Fibroblast of mammary gland (primary cell): ENCODE measurements at places on chromosomes 4 and X.

- DNase-seq, result no peak
Measured at GRCh38 chr4:67292045-67292444, 253.3 kb downstream of the CENPC start.

DNA sequence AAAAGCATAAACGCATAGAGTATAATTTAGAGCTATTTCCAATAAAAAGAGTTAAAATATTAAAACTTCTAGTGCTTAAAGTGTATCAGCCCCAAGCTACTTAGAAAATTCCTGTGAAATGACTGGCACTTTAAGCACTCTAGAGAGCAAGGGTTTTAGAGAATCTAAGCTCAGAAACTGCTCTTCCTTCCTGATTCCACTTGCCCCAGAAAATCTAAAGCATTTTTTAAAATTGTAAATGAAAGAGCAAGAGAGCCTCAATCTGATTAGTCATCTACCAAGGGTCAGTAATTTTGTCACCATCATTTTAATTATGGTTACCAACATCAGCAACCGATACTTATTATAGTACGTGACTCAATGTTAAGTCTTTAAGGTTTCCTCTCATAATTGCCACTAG lies 25.0 kb downstream of the CTPS2 start:
- no peak for DNase-seq

DNA sequence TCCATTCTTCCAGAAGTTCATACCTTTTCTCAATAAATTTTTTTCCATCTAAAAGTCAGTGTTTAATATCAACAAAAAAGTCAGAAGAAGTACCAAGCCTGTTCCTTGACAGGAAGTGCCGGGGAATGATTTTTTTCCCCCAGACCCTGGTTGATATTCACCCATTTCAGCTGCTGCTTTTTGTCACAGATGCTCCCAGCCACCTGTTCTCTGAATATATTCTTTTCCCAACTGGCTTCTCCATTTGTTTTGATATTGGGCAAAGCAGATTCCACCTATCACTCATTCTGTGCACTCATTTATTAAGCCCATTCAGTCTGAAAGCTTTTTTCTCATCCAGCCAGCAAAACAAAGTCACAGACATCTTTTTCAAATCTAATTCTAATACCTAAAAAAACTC lies 139.9 kb downstream of the FRMPD4 start:
- no peak for DNase-seq

DNA sequence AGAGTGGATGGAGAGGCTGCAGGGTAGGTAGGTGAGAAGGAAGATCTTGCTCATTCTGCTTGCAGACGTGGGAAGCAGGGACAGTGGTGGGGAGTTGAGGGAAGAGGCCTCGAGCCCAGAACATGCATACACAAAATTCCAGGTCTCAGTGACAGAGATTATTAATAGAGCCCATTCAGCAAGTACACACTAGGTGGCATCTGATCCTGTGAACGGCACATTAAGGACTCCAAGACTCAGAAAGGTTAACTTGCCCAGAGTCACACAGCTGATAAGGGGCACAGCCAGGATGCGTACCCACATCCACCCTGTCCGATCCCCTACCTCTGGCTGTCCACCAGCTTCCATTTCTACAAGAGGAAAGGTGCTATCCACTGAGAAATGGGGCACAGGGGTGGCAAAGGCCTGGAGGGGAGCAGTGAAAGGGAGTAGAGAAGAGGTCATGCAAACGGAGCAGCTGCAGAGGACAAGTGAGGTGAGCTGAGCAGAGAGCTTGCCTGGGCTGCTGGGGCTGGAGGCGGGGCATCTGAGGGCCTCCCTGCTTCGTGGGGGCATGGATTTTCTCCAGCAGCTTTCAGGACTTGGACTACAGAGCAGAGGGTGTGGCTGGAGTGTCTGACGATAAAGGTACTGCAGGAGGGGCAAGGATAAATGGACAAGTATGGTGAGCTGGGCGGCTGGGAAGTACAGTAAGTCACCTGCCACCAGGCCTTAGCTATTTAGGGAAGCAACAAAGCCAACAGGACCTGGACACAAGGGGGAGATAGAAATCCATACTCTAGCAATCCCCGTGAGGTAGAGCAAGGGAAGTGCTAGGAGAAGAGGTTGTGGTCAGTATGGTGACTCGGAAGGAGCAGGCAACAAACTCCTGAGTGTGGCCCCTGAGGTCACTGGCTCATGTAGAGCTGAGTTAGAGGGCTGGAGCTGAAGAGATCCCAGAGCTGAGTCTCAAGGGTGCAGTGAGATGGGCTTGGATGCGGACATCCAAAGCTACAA lies 11.2 kb downstream of the IDS start:
- peak; percentile 38 for DNase-seq

GRCh38 chr4:186669159-186669731 lies 54.4 kb downstream of the FAT1 start:
- peak; percentile 72 for DNase-seq

GRCh38 chr4:153904011-153904410 lies 115.1 kb upstream of the SFRP2 start:
- no peak for DNase-seq

DNA sequence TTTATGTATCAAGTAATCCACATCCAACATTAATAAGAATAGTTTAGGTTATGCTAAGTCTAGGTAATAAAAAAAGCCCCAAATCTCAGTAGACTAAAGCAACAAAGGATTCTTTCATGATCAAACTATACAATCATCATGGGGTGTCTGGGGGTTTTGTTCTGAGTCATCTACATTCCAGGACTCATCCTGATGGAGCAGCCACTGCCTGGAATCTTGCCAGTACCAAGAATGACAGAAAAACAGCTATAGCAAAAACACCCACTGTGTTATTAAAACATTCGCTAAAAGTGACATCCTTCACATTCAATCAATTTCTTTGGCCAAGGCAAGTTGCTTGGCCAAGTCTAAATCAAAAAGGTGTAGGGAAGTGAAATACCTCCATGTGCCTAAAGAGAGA lies 3.9 kb upstream of the ARHGEF38 start:
- DNase-seq, result peak; percentile 21

DNA sequence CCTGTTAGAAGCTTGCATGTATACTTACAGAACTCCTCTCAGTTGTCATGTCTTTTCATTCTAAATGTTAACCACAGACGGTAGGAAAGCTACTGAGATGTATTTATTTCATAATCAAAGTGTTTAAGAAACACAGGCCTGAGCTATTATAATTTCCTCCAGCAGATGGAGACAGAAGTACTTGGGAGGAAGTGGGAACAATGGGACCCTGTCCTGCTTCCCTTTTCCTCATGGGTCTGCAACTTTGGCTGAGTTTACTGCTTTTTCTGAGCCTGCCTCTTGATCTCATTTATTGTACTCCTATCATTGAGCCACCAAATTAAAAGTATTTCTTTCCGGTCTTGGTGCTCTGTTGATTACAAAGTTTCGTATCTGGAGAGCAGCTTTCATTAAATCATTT lies 67.7 kb upstream of the SPANXN2 start:
- peak; percentile 46 for DNase-seq

DNA sequence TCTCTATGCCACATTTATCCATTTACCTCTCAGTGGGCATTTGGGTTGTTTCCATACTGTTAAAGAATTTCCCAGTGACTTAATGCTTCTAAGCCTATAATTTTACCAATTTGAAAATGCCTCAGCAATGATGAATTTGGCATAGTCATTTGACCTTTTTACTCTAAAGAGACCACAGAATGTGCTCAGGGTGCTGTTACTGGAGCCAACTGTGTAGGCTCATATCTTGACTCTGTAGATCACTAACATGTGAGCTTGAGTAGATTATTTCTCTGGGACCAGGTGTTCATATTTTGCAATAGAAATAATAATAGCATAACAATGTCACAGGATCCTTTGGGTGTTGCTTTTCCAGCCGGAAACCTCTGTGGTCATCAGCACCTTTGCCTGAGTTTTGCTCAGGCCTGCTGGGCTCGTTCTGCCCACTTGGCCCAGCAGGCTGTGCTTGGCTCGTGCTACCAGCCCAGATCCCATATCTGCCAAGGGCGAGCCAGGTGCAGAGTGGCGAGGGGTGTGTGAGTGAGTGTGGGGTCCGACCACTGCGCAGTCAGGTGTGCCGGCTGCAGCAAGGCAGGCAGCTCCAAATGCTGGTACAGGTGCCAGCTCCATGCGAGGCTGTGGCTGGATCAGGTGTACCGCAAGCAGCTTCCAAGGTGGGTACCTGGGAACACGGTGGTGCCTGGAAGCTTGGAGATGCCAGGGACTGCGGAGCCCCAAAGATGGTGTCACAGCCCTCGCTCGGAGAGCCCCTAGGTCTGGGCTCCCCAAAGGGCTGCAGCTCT lies 70.6 kb upstream of the ANK2 start:
- peak; percentile 76 for DNase-seq

- DNase-seq, result peak; percentile 43
Measured at GRCh38 chr4:112523008-112523721, 7.2 kb upstream of the NEUROG2 start.

DNA sequence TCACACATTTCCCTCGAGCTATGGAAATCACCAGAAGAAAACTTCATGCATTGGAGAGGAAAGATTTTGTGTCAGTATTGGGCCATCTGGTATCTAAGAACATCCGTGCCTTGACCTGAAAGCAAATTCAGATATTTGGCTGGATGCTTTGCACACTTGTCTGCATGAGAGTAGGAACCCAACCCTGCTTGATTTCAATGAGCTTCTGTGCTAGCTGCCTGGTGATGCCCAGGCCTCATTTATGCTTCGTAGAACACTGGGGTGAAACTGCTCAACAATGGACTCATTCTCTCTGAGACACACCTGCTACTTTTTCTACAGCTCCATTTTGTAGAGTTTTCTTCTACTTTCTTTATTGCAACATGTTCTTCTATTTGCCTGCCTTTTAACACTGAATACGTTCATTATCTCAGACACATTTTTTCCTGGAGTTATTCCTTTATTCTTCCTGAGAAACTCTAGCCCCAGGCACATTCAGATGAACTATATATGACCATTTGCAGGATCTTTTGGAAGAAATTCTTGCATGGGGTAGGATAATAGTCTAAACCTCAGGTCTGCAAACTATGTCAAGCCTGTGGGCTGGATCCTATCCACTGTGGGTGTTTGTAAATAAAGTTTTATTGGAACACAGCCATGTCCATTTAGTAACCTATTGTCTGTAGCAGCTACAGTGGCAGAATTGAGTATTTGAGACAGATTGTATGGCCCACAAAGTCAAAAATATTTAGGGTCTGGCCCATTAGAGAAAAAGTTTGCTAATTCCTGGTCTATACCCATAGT lies 83.8 kb upstream of the CLCN4 start:
- no peak for DNase-seq

- DNase-seq, result peak; percentile 97
Measured at GRCh38 chr4:8274765-8275547, 5.4 kb downstream of the HTRA3 start.

DNA sequence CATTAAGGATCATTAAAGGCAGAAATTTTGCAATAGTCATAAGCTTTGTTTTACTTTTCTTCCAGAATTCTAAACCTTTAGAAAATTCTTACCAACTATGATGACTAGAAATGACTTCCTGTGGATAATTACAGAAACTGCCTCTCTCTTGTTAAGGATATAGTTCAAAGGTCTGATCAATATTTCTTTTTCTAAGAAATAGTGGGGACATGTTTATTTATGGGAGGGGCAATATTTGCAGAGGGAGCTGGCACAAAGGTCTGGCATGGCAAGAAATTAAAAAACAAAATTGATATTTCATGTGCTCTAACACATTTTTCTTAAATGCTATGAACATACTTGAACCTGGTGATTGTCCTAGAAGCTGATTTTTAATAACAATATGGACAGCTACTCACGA lies 448.9 kb downstream of the KCTD8 start:
- no peak for DNase-seq

DNA sequence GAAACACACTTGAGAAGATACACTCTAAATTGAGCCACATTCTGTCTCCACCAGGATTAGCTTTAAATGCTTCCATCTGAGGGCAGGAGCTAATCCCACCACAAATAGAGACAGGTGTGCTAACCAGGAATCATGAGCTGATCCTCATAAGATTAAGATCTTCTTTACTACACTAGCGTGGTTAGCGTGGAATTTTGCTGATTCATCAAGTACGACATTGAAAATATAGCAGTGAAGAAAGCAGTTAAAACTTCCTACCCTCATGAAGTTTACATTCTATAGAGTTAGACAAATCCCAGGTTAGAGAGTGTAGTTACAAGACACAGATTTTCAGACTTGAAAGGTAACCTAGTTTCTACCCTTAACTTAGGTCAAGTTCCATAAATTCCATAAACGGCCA lies 5.3 kb upstream of the APELA start:
- no peak for DNase-seq

- no peak for DNase-seq
Measured at GRCh38 chr4:107579099-107579498, 140.9 kb downstream of the PAPSS1 start.

DNA sequence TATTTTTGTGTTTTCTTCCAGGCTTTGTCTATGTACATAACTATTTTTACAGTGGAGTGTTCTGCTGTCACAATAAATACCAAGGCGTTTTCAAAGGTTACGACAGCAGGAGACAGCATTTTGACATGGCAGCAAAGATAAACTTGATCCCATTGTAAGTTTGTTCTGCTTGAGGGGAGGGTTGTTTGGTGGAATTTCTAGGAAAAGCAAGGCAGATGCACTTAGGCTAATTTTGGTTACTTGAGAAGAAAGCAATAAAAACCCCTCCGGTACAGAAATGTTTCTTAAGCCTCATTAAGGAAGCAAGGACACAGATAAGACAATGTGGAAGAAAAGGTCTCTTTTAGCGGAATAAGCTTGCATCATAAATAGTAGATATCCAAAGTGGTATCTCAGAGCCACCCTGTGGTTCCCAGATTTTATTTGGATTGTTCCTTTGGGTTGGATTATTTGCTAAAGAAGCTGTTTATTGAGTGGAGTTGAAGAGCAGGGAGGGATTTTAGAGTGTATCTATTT lies 54.3 kb downstream of the CLCN5 start:
- DNase-seq, result no peak

DNA sequence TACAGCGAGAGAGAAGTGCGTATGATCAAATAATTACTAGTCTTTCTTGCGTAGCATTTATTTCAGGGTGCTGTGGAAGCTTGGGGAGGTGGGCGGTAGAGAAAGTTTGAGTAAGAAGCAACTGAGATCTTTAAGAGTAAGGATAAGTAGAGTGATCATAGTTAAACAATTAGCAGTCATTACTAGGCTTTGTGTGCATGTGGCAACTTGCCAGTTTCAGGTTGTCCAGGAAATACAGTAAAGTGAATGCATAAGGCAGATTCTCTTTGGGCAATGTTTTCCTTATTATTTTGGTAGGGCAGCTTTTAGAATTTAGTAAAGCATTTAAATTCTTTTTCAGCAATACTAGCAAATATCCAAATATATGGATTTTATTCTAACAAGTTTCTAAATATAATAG lies 57.0 kb downstream of the HPGDS start:
- no peak for DNase-seq

- DNase-seq, result no peak
Measured at GRCh38 chr4:7058792-7059191, 9.1 kb downstream of the GRPEL1 start.

DNA sequence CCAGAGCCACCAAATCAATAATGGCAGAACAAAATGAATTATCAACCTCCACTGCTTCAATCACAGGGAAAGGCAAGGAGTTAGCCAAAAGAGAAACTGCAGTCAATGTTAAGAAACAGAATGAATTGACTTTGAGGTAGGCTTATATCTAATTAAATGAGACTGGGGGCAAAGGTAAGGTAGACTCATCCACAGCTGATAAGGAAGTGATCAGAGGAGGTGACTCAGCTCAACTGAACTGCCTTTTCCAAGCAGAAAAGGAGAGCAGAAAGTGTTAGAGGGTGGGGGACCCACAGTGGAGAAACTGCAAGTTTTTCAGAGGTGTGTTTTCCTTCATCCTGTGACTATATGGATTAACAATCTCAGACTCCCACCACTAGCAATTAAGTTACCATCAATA lies 345.8 kb upstream of the PPARGC1A start:
- no peak for DNase-seq

GRCh38 chrX:139881572-139881971 lies 51.3 kb downstream of the ATP11C start:
- peak; percentile 42 for DNase-seq

GRCh38 chr4:163755013-163755412 lies 260.5 kb downstream of the TMA16 start:
- DNase-seq, result peak; percentile 50
